ENCODE measurements at places on chromosomes 11 and 22.

DNA sequence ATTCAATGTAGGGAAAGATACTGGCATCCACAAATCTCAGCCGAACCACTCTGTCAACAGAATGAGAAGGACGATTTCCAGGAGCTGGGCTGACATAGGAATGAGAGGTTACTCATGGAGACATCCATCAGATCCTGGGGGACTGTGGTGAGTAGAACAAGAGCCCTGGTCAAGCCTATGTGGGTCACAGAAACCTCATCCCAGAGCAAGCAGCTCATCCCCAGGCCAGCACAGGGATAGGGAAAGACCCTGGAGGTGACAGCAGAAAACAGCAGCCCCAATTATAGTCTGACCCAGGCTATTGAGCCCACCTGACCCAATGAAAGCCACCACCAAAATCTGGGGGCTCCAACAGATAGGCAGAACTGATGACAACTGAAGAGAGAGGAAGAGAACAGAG is 128.0 kb upstream of the SERPIND1 start:
- no peak for DNase-seq

DNA sequence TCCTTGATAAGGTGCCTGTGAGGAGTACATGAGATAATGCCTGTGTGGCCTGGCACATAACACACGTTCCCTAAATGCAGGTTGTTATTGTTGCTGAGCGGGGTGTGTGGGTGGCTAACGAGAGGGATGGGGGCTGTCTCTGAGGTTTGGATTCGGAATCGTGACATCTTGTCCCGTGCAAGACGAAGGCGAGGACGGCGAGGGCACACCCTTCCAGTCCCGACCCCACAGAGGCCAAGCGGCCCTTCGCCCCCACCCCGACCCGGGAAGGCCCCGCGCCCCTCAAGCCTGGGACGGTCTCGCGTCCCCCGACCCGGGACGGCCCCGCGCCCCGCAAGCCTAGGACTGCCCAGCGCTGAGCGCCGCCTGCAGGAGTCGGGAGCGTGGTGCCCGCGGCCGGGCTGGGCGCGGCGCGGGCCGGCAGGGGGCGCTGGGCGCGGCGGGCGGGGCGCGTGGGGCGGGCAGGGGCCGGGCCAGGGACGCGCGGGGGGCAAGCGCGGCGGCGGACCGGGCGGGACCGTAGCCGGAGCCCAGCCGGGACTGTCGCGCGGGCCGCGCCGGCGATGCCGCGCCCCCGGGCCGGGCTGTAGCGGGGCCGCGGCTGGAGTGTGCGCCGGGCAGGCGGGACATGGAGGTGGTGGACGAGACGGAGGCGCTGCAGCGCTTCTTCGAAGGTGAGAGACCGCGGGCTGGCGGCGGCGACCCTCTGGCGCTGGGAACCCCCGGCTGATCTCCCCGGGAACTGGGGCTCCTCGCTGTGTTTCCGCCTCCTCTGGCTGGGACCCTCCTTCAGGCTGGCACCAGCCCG is at the start of gene MYRF:
Gene MYRF (plus strand): TSS at position 520 of the 808 bp plus-strand sequence. CDS start 109 bp downstream, at position 629.
- DNase-seq = no peak

DNA sequence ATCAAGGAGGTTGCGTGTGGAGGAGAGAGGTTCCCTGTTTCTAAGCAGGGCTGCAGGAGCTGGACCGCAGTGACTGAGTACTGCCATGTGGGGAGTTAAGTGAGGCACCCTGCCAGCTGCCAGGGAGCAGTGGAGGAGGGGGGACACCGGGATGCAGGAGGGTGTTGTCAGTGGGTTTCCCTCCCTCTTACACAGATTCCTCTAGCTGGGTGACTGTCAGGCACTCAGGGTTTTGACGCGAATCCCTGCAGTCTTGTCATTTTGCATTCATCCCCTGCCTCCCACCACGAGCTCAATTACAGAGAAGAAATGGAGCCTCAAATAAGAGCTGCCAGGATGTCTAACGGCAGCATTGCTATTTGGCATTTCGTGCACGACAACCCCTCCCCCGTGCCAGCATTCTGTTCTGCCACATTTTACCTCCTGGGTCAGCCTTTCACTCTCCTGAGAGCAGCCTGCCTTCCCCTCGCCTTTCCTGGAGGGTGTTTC is 119.8 kb upstream of the SORL1-AS1 start:
- no peak for DNase-seq

GRCh38 chr22:24225951-24226350 is 18.9 kb downstream of the GGT5 start:
- no peak for DNase-seq

DNA sequence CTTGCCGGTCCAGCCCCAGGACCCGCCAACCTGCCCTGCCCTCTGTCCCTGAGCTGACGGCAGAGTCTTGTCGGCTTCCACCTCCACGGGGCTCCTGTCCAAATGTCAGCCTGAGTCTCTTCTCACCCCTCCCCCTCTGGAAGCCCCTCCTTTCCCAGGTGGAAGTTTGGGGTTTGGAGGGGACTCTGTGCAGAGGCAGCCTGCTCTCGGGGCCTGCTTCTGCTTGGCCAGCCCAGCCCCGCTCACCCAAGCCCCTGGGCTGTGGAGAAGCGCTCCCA is 31.0 kb downstream of the CTTN start:
- DNase-seq = no peak

DNA sequence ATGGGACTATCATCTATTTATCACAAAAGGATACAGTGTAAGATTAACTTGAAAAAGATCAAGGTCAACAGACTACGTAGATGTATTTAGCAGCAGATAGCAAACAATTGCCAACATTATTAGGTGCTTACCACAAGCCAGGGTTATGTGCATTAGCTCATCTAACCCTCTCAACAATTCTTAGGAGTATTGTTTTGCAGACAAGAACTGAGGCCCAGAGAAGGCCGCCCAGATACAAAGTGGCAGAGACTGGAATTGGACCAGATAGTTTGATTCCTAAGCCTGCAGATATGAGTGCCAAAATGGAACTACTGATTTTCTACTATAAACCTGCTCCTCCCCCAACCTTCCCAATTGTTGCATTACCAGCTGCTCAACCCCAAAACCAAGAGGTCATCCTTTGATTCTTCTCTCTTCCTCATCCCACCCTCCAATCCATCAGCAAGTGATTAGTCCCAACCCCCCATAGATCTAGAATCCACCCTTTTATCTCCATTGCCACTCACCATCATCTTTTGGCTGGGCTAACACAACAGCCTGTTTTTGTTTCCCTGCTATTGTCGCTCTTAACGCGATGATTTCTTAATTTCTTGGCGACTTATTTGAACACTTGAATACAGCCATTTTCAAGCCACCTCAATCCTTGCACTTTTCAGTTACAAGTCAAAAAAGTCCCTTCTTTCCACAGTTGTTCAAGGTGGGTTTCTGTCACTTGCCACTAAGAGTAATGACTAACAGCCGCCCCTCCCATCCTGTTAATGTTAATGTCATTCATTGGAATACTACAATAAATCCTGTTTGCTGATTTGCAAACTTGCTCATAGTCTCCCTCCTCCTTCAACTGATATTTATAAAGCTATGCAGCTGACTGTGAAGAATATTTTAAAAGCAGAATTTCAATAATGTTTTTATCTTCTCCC is 2.7 kb downstream of the TMEM123 start:
- no peak for DNase-seq

GRCh38 chr11:32947978-32948377 is 55.4 kb downstream of the QSER1 start:
- DNase-seq = no peak

- no peak for DNase-seq
These were observed 79.8 kb downstream of the CLPB start for GRCh38 chr11:72354356-72355115.

GRCh38 chr11:3109921-3110706 is 52.9 kb upstream of the CARS1 start:
- no peak for DNase-seq

DNA sequence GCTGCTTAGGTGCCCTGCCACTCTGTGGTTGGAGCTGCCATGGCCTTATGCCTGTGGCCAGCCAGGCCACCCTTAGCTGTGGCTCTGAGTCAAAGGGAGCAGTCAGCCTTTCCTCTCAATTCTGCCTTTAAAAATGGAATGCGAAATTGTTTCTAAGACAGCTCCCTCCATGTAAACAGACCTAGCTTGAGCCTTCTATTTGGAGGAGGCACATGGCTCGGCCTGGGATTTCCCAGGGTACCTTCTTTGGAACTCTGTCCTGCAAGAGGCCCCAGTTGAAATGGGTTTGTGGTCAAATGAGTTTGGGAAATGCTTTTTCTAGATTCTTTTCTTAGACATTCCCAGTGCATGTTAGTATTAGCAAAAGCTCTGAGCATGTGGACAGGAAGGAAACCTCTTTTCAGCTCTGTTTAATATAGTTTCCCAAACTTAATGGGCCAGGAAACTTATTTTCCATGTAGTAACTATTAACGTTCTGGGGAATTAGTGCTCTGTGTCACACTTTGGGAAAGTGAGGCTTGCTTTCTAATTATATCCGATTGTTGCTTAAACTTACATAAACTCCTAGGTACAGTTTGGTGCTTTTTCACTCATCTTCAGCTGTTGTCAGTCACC is 7.8 kb downstream of the PHOX2A start:
- no peak for DNase-seq

DNA sequence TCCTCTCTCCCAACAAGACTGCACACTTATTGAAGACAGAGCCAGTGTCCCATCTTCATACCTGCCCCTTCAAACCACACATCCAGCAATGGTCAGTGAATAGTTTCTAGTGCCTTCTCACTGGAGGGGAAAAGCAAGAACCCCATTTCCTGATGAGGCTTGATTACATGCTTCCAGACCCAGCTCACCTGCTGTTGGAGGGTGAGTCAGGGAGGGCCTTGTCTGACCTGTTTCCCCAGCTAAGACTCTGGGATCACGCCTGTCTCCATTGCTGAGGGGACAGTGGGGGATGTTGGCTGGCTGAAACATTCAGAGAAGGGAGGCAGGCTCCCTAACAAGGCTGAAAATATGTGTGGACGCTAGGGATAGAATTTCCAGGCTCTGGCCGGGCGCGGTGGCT is 27.5 kb upstream of the ZDHHC13 start:
- DNase-seq = no peak

- DNase-seq = peak; percentile 95
These were observed 34.1 kb downstream of the LIF start for GRCh38 chr22:30212363-30212995.

DNA sequence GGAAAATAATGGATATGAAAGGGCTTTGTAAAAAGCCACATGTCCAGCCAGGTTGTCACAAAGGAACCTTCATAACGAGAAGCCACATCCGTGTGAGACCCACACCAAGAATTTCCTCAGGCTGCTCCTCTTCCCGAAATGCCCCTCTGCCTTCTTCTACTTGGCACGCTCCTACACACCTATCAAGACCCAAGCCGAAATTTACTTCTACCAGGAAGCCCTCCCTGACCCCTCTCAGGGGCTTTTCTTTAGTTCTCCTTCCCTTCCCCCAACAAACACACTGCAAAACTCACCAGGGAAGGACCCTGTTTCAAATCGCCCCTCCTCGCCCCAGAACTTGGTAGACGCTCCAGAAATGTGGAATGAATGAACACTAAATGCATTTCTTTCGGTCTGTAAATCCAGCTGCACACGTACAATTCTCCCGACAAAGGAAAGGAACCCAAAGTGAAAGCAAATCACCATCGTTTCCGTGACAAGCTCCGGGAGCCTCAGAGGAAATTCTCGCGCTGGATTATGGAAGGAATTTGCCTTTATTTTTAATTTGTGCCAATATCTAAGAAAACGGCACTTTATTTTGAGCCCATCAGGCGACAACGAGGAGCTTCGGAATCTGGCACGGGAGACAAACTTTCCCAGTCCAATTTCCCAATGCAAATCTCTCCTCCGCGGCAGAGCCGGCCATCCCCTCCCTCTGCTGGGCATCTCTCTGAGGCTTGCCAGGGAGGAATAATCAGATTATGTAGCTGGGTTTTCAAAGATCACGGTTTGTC is 13.2 kb upstream of the SHISAL1 start:
- no peak for DNase-seq

GRCh38 chr11:112637876-112638275 is 323.3 kb upstream of the NCAM1 start:
- DNase-seq = no peak

DNA sequence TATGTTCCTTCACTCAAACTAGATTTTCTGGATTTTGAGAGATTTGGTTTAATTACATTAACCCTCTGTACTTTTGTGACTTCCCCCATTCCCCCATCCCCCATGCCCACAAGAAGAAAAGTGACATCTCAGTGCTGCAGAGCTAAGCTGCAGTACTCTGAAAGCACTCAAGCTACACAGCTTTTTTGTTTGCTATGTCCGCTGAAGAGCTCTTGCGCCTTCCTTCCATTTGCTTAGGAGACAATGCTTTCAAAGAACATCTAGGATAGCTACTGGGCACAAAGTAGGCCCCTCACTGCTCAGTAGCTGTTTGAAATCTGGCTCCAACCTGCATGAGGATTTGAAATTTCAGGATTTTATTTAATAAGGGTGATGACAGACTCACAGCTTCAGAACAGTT is 69.7 kb downstream of the SLC17A6 start:
- DNase-seq = no peak

- no peak for DNase-seq
These were observed 7.6 kb upstream of the FTH1 start for GRCh38 chr11:61974766-61975631.

DNA sequence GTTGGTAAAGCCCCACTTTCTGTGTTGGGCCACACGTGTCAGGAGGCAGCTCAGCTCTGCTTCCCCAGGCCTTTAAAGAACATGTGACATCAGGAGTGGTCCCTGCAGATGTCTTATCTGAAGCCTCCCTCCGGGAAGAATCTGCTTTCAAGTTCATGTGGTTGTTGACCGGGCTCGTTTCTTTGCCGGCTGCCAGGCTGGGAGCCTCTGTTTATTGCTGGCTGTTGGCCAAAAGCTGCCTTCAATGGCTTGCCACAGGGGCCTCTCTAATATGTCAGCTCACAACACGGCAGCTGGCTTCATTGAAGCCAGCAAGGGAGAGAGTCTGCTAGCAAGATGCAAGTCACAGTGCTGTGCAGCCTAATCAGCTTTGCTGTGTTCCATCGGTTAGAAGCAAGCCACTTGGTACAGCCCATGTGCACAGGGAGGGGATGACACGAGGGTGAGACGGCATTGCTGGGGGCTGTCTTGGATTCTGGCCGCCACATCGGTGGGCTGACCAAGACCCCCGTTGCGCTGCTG is 14.6 kb downstream of the MRGPRF start:
- DNase-seq = no peak

DNA sequence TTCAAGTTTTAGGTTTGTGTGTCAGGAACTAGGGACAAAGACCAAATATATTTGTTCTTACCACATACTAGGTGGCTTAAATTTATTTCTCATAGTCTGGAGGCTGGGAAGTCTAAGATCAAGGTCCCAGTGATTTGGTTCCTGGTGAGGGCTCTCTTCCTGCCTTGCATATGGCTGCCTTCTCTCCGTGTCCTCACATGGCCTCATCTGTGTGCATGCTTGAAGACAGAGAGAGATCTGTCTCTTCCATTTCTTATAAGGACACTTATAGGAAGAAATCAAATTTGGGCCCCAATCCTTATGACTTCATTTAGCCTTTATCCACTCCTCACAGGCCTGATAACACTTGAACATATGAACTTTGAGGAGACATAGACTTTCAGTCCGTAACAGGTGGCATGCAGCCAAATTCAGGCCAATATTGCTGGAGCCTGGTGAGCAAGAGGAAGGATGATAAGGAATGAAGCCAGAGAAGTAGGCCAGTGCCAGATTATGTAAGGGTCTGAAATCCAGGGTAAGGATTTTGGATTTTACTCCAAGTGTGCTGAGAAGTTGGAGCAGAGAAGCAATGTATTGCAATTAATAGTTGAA is 35.1 kb downstream of the TTC17 start:
- no peak for DNase-seq
